Right ventricle myocardium superior (tissue), 1 donor: ENCODE measurements at places on chromosomes 12 and 14. TPM values are rescaled to one million over a fixed set of nuclear protein-coding genes. Genes with fewer than 3 reads are reported as not detected.
A peak's percentile ranks its signal among the peaks of the same experiment; 100 is the strongest.

The FAM90A1 gene
- not detected for total RNA-seq

The PTGER2 gene
- 0.65 TPM for total RNA-seq

The IL31 gene
- total RNA-seq: not detected

The CCDC59 gene
- 24.3 TPM for total RNA-seq

The MANSC4 gene
- total RNA-seq: not detected

The CLEC9A gene
- total RNA-seq: not detected

DNA sequence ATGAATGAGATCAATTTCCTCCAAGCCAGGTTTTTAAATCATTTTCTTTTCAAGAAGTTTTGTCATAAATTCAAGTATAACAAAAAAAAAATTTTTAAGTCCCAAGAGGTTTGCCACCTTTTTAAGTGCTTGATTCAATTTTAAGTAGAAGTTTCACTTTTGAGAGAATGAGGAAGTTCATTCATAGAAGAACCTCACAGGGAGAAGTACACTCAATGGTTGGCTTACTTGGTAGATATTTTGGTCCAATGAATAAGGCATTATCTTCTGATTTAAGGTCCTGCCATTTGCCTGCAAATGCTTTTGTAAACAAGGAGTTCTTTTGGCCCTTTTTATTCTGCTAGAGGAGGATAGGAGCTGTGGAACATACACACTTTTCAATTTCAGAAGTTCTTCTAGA lies 96.7 kb upstream of the NOVA1 start:
- no peak for DNase-seq

- no peak for DNase-seq
Measured at GRCh38 chr14:98916476-98916875, 355.5 kb downstream of the BCL11B start.

DNA sequence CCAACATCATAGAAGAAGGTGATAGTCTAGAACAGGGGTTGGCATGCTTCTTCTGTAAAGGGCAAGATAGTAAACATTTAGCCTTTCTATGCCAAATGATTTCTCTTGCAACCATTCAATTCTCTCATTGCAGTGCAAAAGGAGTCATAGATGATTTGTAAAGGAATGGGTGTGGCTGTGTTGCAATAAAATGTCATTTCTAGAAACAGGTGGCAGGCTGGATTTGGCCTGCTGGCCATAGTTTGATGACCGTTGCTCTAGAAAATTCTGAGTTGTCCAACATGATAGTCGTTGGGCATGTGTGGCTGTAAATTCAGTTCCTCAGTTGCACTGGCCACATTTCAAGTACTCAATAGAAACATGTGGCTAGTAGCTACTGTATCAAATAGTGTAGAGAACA lies 21.7 kb downstream of the SMCO2 start:
- no peak for DNase-seq

- peak; percentile 25 for DNase-seq
Measured at GRCh38 chr12:53210843-53211242, 3.8 kb upstream of the ITGB7 start.

- DNase-seq: no peak
Measured at GRCh38 chr12:59030415-59030814, 110.1 kb upstream of the LRIG3 start.

DNA sequence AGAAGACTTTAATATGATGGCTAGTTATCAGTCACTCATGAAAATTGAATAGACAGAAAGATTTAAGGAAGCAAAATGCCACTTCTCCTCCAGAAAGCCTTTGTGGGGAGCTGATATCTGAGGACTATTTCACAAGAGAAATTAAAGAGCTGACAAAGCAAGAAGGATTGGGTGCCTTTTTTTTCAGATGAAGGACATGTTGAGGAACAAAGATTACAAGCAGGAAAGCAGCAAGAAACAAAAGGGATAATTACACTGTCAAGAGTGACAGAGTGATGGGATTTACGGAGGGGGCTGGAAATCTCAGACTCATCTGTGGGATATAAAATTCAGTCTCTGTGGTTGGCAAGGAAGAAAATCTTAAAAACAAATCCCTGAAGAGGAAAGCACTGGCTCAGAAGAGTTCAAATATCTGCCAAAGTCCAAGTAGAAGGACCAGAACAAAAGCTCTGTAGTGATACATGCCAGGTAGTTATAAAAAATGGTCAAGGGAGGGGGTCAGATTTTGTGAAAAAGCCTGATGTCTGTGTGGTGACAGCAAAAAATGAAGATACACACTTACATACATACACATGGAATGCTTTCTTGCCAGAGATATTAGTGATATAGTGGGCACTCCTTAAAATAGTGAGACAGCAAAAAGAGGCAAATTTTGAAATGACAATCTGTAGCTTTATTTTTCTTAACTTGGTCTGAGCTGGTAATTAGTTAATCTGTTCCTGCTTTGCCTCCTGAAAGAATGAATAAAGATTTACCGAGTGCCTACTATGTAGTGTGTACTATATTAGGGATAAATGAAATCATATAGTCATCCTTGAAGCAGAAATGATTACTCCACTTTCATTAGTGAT lies 62.9 kb downstream of the EPS8 start:
- no peak for DNase-seq

GRCh38 chr12:120886199-120887018 lies 17.7 kb downstream of the SPPL3 start:
- DNase-seq: no peak

DNA sequence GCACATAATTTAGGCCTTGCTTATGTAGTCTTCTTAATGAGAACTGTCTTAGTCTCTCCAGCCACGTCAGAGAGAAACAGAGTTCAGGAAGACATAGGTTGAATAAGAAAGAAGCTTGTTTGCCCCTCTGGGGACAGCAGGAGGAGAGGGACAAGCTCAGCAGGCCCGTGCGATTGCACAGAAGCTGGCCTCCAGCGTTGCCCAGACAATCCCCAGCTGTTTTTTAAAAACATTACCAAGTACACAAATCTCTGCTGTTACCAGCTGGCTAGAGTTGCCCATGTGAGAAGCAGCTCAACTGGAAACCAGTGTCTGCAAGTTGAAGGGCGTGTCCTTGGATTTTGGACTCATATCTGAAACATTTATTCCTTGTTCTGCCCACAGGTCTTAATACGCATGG lies 232.6 kb downstream of the EFCAB11 start:
- DNase-seq: no peak
